ENCODE measurements at places on chromosomes 16 and 17.

GRCh38 chr17:47946929-47947397 lies 5.6 kb downstream of the PNPO start:
- DNase-seq: peak; percentile 57

- no peak for DNase-seq
Observed at GRCh38 chr17:82780195-82780594, 28.3 kb downstream of the TBCD start.

GRCh38 chr17:14557480-14557879 lies 256.6 kb downstream of the HS3ST3B1 start:
- no peak for DNase-seq

GRCh38 chr16:86367291-86368072 lies 142.8 kb upstream of the FOXF1 start:
- DNase-seq: no peak

GRCh38 chr17:35167666-35168065 lies 20.0 kb downstream of the UNC45B start:
- no peak for DNase-seq

GRCh38 chr17:50871898-50872297 lies 5.7 kb upstream of the TOB1 start:
- no peak for DNase-seq

DNA sequence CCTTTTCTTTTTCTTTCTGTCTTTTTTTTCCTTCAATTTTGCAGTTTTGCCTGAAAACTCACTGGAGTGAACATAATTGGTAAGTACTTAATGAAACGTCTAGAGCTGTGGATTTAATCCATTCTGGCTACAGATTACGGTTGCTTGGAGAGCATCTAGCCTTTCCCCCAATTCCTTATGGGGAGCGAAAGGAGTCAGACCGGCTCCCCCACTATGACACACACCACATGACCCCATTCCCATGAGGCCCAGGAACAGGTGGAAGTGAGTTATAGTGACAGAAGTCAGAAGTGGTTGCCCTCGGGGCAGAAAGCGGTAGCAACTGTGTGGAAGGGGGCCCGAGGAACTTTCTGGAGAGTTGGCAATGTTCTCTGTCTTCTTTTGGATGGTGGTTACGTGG lies 41.2 kb downstream of the EMP2 start:
- DNase-seq: no peak

DNA sequence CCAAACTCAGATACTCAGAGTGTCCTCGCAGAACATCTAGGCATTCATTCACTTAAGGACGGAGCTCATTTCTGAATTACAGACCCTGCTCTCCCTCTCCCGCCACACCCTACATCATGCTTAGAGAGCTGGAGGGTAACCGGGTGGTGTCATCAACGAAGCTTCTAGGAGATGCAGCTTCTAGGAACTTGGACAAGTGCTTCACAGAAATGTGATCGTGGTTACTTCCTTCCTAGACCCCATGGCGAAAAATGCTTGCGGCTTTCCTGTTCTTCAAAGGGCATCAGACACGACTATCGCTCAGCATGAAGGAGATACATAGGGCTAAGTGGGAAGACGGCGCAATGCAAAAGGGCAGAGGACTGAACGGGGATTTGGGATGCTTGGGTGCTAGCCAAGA lies 126.8 kb downstream of the ZFHX3 start:
- no peak for DNase-seq

DNA sequence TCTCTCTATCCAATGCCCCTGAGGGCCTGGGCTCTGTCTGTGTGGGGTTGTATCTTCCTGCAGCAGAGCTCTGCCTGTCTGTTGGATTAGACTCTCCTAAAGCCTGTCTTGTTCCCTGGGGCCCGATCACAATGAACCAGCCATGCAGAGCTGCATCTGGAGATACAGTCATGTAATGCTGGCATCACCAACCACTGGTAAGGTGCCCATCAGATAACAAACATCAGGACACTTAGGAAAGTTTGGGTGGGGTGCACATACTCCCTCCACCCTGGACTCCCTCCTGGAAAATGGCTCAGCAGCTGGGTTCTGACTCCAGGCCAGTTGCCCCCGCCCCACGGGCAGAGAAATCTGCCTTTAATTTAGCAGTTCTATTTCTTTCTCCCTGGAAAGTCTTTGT lies 61.3 kb upstream of the BRD7 start:
- no peak for DNase-seq

GRCh38 chr17:66417300-66417719 lies 114.9 kb downstream of the PRKCA start:
- no peak for DNase-seq

DNA sequence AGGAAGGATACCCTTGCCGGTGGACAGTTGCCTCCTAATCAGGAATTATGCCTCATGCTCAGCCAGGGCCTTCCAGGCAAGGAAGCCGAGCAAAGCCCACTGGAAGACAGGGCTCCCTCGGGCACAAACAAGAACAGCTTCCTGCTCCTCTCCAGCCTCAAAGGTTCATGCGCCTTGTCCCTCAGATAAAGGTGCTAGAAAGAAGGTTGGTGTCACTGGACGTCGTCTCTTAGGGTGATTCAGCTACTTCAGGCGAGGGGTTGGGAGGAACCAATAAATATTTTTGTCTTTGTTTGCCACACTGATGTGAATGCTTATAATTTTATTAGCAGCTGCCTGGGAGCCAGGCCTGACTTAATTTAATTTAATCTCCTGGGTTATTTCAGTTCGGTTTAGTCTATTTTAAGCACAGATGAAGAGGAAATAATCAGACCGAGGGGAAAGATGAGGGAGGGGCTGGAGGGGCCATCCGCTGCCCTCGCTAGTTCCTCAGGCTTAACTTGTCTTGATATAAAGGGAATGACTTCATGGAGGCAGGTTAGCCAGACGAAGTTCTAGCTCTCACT lies 171.8 kb upstream of the CACNG5 start:
- no peak for DNase-seq

- no peak for DNase-seq
Observed at GRCh38 chr17:77279448-77280303, 138.9 kb downstream of the SEC14L1 start.

DNA sequence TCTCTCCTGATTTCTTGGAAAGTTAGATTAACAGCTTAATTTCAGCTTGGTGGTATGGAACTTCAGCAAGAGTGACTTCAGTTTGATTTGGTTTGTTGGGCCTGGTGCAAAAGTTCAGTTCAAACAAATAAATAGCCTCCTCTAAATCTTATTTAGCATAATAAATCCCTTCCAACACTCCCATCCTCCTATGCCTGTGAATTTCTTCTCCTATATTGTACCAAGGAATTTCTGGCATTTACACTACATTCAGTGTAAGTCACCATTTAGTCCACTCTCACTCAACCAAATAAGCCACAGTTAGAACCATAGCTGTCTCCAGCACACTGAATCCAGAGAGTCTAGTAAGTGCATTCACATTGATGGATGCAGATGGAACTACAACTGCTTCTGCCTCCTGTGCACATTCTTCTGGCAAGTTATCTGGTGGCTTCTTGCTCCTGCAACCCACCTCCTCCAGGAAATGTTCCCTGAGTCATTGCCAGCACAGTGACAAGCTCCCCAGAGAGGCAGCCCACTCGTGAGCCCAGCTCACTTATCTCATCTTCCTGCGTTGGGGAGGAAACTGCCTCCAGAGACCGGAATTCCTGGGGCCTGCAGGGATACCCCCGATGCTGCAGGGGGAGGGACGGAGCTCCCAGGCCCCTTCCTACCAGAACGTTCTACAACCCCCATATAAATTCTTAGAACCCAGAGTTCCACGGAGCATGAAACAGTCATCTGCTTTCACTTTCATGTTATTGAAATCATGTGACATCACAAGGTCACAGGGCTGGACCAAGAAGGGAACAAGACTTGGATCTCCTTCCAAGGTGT lies 318.3 kb downstream of the PHKB start:
- DNase-seq: no peak

DNA sequence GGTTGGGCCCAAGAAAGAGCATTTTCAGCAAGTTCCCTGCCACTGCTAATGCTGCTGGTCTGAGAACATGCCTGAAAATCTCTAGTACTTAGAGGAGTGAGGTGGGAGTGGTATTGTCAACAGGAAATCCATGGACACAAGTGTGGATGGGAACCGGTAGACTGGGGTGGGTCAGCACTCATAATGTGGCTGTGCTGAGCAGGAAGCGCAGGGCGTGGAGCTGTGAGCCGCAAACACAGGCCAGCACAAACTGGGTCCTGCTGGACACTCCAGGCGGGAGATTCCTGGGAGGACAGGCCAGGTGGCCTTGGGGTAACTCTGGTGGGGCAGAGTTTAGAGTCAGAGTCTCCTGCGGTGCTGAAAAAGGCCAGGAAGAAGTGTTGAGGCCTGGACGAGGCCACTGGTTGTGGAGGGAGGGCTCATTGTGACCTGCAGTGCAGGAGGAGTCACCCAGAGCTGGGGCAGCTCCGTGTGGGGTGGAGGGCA lies 62.6 kb downstream of the BANP start:
- DNase-seq: no peak

DNA sequence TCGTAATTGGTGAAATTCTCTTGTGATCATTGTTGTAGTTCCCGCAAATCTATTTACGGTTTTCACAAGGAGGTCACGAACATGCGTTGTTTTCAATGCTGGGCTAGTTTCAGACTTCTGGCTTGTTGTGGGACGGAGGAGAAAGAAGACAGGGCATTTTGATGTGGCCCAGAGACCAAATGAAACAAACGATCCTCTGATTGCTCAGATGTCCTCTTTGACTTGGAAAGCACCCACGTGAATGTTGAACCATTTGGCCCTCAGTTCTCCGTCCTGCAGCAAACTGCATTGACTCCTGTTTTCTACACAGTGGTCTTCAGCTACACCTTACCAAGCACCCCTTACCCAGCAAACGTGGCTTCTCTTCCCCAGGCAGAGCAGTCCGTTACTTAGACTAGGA lies 391.0 kb downstream of the WWOX start:
- no peak for DNase-seq

- DNase-seq: peak; percentile 1
Observed at GRCh38 chr17:30290696-30291542, 825 bp downstream of the BLMH start.
